ENCODE measurements at places on chromosomes 16 and 17. TPM values are rescaled to one million over a fixed set of nuclear protein-coding genes. Genes with fewer than 3 reads are reported as not detected.

LITAFD gene
- total RNA-seq: 0.10 TPM

GRCh38 chr16:31005350-31006085, 4.9 kb downstream of the STX1B start:
- no peak for DNase-seq

DNA sequence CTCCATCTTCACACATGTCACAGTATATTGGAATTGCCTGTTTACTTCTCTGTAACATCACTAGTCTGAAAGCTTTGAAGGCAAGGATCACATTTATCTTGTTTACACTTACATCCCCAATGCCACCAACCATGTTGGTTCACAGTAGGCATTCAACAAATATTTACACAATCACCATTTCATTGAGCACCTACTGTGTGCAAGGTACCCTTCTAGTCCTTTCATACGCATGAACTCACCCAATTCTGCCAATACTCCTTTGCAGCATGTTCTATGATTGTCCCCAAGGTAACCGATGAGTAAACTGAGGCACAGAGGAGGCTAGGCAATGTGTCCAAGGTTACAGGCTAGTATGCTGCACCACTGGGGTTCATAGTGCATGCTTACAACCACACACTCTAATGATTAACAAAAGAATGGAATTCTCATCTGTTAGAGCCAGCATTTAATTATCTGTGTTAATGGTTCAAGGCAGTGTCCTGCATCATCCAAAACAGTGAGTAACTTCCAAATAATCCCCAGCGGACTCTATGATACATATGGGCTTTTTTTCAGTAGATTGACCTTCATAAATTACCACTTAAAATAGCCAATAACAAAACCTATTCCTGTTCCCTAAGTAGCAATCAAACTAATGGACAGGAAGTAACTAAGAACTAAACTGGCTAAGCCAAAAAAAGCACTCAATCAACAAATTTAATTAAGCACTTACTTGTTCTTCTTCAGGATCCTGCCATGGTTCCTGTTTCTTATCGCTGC, 364.5 kb upstream of the XYLT1 start:
- DNase-seq: no peak

DNA sequence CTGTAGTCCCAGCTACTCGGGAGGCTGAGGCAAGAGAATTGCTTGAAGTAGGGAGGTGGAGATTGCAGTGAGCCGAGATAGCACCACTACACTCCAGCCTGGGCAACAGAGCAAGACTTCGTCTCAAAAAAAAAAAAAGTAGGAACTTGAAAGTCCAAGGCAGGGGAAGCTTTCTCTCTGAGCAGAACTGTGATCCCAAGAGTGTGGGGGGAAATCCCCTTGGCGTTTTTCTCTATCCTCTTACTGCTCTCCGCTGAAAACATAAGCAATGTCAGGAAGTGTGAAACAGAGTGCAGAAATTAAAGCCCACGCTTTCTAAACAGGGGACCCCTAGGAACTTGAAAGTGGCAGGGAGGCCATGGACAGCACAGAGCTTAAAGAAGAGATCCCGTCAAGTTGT, 9.8 kb upstream of the CMTM3 start:
- DNase-seq: no peak

DNA sequence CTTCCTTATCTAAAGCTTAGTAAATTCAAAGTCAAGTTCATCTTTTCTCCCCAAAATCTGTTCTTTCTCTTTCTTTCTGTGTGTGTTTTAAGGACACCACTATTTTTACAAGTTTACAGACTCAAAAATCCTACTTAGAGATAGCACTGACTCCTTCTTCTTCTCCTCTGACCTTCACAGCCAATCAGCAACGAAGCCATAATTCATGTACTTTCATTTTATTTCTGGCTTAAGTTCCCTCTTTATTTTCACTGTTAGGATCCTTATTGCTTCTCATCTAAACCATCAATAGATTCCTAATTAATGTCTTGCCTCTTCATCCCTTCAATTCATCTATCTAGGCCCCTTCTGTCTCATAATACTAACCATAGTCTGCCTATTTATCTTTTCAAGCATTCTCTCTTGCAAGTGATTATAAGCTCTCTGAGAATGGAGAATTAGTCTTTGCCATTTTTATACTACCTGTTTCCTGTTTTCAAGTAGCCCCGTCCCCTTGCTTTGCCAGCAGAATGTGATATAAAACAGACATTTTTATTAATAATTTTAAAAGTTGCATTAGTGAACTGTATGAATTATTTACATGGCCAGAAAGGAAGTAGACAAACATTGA, 27.0 kb downstream of the CDC27 start:
- DNase-seq: no peak
